ENCODE measurements at places on chromosomes 3 and 15.

DNA sequence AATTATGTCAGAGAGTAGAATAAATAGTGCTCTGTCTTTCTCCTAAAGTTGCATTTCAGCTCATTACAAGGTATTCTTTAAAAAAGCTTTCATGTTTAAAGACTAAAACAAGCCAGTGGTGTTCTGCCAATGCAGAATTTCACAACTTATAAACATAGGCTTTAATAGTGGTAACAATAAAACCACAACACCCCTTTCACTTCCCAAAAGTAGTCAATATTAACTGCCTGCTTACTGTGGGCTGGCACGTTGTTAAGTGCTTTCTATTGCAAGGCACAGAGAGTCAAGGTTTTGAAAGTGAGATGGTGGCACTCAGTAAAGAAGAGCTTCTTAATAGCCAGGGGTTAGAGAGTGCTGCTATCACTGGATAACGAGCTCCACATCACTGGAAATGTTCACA, 8.4 kb upstream of the RTP1 start:
- no peak for DNase-seq

DNA sequence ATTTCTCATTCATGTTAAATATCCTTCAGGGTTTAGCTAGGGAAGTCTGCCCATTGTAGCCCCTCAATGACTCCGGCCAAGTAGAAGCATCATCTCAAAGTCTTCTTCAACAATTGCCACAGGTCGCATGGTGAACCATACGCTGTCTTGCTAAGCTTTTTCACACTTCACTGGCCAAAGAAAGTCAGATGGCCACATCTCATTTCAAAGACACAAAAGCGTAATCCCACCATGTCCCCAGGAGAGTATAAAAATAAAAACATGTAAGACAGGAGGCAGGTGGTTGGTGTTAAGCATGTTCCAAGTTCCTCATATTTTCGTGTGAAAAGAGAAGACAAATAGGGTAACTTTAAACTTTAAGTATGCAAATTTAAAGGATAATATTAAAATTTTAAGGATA, 147.4 kb downstream of the ERC2 start:
- no peak for DNase-seq

GRCh38 chr3:162865466-162865865, 1368.9 kb downstream of the OTOL1 start:
- no peak for DNase-seq

DNA sequence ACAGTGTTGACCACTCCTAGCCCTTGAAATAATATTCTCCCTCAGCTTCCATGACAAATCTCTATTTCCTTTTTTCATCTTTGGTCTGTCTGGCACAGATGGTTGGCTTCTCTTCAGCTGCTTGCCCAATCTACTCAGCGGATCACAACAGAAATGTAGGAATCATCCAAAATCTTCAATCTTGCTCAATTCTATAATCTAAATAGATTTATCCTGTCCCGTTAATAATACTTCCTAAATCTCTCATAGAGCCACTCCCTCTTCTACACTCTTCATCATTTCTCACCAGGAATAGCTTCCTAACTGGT, 3.8 kb downstream of the PEAK1 start:
- no peak for DNase-seq

GRCh38 chr3:150414258-150414657, 6.2 kb downstream of the TSC22D2 start:
- DNase-seq, result no peak

DNA sequence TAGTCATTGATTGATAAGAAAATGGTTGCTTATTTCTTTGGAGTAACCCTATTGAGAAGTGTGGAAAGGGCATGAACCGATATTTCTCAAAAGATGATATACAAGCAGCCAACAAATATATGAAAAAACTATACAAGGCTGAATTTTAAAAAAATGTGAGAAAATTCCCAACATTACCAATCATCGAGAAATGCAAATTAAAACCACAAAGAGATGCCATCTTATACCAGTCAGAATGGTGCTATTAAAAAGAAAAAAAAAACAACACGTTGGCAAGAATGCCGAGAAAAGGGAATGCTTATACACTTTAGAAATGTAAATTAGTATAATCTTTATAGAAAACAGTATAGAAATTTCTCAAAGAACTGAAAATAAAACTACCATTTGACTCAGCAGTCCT, 77.7 kb upstream of the ROBO1 start:
- no peak for DNase-seq
